ENCODE measurements at places on chromosomes 5 and 9. TPM values are rescaled to one million over a fixed set of nuclear protein-coding genes. Genes with fewer than 3 reads are reported as not detected.

Gene NAIP
- total RNA-seq: 14.0 TPM

Gene UBE2QL1
- total RNA-seq: not detected

Gene RMRP
- 12,624 TPM for total RNA-seq

Gene MIER3
- 29.2 TPM for total RNA-seq

Gene AFAP1L1
- not detected for total RNA-seq

Gene NOXA1
- not detected for total RNA-seq

Gene ANKRD18B
- total RNA-seq: not detected

Gene LURAP1L
- not detected for total RNA-seq

GRCh38 chr9:137293094-137293481 lies 9.0 kb downstream of the NRARP start:
- no peak for DNase-seq

DNA sequence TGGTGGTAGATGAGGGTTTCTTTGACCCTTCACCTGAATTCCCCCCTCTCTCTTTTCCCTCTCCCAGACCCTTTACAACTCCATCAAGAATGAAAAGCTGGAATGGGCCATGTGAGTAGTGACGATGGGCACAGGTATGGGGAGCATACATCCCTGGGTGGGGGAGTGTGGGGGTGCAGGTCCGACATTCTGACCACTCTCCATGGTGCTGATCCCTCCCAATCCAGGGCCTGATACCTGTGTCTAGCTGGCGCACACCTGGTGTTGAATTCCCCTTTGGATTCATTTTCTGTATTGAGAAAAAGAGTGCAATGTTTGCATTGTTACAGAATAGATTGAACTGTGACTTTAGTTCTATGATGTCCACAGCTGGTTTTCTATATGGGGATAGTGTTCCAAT lies 40.0 kb downstream of the PSD2 start:
- no peak for DNase-seq

DNA sequence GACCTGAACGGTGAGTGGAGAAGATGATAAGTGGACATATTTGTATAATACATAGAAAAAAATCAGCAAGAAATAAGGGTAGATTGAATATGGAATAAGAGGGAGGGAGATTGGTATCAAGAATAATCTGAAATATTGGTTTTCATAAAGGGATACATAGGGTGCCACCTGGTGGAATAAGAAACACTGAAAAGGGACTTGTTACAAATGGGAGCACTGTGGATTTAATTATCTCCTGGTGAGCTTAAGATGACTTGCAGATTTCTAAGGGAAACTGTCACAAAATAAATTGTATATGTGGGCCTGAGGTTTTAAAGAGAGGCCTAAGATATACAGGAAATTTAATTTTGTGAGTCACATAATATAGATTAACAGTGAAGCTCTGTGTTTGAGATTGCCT lies 1403.5 kb upstream of the CDH18 start:
- DNase-seq: no peak

GRCh38 chr9:69393425-69393824 lies 68.4 kb downstream of the ENTREP1 start:
- no peak for DNase-seq

GRCh38 chr5:94362857-94363256 lies 255.5 kb downstream of the KIAA0825 start:
- DNase-seq: no peak

DNA sequence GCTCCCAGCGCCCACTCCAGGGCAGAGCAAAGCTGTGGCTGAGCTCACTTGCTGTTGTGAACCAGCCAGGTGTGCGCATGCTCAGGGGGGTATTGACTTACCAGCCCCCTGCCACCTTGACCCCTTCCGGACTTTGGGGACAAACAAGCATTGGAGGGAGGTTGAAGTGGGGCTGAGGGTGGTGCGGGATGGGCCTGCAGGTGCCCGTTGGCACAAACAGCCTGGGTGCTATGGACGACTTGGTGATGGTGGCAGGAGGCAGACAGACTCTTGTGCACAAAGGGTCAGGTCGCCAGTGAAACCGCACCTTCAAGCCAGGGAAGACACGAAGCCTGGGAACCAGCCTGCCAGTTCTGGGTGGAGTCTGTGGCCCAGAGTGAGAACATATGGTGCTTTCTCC lies 858.5 kb upstream of the PTPRD start:
- DNase-seq: no peak

DNA sequence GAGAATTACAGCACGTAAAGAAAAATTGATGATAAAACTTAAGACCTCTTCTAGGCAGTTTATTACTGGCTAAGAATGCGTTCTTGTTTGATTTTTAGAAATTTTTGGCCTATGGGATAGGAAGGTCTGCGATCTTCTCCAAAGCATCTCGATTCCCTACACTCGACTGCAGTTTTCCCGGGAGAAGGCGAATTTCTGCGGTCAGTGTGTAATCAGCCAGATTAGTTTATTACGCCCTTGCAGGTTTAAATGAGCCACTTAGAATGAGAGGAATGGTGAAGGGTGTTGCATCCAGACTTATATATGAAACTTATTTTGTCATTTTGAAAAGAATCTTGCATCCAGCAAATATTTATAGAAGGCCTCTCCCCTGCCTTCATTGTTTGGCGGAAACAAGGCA lies 1.2 kb downstream of the MTAP start:
- no peak for DNase-seq

GRCh38 chr5:14595189-14595588 lies 13.6 kb downstream of the OTULINL start:
- peak; percentile 55 for DNase-seq

Data from OCI-LY7 (cell line).